NCI-H1105 treated with DMSO at 0.1 percent for 48 hours (cell line): ENCODE measurements at places on chromosomes 1 and 21.

DNA sequence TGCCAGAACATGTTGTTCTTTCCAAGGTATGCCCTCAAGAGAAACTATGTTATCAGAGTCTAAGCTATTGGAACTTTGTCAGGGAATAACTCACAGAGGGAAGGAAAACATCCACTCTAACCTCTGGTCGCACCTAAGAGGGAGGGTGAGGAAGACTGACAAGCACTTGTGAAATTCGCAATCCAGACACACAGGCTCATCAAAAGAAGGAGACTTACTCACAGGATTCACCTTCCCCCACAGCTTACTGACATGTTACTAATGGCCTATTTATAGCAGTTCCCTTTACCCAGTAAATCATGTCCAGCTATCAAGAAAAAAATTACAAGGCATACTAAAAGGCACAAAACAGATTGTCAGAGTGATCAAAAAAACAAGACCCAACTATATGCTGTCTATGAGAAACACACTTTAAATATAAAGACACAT, 36.9 kb downstream of the WDR64 start:
- no peak for DNase-seq

DNA sequence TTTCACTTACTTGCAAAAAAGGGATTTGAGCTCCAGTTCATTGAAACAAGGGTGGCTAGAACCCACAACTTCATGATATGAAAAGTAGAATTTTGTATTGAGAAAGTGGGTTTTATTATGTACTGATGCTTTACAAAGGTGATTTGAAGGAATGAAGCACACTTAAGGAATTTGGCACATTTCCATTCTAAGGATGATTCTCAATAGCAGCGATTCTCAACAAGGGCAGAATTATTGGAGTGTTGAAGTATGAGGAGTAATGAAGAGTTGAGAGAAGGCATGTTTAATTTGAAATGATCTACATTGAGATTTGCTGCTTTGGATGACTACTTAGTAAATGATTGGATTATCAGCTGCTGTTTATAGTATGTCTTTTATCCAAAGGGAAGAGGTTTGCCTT, 54.7 kb downstream of the FNBP1L start:
- no peak for DNase-seq

DNA sequence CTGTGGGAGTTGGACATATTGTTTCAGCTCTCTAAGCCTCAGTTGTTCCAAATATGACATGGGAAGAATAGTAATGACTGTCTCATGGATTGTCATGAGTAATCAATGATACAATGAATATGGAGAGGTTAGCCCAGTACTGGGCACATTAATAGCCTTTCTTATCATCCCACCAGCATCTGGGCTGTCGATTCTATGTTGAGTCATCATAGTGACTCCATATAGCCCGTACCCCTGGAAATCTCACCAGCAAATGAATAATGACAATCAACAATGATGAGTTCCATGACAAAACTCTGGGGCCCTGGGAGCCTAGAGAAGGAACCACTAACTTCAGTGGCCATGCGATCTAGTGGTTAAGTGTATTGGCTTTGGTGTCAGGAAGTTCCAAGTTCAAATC, 39.7 kb upstream of the GJB5 start:
- DNase-seq: no peak

GRCh38 chr21:14543983-14544382, 2.1 kb downstream of the SAMSN1 start:
- DNase-seq: no peak

DNA sequence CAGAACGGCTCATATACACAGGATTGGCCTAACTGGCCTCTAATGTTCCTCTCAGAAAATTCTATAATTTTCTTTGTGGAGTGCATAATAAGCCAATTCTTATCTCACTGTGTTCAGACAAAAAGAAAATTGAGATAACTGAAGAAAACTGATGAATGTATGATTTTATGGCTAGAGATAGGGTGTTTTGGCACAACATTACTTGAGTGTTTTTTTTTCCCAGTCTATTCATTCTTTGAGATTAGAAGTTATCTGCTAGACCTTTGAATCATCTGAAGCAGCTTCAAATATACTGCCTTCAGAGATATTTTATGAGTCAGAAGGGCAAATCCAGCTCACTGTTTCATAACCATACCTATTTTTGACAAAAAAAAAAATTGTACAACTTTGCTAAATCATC, 85.6 kb downstream of the VAV3 start:
- DNase-seq: no peak

- no peak for DNase-seq
Measured at GRCh38 chr1:30822966-30823581, 65.5 kb upstream of the LAPTM5 start.

GRCh38 chr1:55447488-55447887, 232.3 kb upstream of the USP24 start:
- DNase-seq: no peak

- DNase-seq: no peak
Measured at GRCh38 chr1:6301526-6301925, 40.6 kb upstream of the GPR153 start.

DNA sequence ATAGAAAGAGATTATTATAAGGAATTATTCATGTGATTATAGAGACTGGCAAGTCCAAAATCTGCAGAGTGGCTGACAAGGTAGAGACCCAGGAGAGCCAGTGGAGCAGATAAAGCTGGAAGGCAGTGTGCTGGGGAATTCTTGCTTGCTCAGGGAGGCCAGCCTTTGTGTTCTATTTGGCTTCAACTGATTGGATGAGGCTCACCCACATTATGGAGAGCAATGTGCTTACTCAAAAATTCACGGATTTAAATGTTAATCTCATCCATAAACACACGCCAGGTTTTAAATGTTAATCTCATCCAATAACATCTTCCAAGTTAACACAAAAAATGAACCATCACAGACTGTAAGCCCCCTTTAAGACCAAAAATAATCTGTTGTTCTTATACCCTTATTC, 30.2 kb upstream of the PHGDH start:
- DNase-seq: no peak

- no peak for DNase-seq
Measured at GRCh38 chr1:55821234-55821633, 606.1 kb upstream of the USP24 start.

- peak; percentile 94 for DNase-seq
Measured at GRCh38 chr1:29875557-29876028, 639.3 kb downstream of the PTPRU start.

DNA sequence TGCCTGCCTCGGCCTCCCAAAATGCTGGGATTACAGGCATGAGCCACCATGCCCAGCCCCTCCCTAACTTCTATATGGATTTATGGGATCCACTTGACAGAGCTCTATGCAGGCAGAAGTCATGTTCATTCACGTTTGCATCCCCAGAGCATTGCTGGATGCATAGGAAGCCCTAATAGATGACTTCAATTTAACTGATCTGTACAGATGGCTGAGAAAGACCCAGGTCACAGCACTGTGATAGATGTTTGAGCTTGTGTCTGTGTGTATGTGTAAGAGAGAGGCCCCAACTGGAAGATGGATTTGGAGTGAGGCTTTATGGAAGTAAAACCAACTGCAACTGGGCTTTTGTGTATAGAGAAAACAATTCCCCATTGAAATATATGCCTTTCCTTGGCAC, 30.9 kb upstream of the PLXNA2 start:
- DNase-seq: no peak

GRCh38 chr21:29490016-29490415, 191.3 kb downstream of the BACH1 start:
- no peak for DNase-seq

DNA sequence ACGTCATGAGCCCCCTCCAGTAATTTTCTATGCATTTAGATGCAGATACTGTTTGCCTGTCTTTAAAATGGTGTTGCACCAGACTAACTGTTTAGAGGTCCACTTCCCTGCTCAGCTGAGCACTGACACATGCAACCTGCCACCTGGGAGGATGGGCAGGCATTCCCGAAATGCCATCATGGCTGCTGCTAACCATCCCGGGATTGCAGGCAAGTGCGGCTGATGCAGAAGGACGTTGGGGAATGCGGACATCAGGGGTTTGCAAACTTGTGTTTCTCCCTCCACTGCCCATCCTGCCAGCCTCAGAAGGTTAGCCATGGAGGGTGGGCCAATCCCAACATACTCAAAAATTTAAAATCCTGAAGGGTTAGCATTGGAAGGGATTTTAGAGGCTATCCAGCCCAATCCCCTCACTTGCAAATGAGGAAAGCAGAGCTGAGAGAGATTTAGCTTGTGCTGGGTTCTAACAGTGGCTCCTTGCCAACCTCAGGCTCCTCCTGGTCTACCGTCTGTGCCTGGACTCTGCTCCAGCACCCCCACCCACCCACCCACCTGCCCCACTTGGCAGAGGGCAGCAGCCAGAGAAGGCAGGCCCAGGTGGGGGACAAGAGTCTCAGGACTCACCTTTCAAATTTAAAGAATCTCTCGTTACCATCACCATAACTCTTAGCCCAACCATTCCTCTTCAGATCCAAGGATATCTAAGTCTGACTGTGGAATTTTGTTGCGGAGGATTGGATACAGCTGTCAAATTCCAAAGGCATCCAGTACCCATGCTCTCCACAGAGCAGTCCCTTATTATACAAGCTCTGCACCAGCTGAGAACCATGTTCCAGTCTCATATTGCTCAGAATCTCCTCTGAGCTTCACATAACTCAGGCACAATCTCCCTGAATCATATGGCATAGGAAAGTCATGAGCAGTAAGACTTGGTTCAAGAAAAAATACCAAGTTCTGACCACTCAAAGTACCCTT, 34.2 kb downstream of the HIVEP3 start:
- DNase-seq: no peak
